ENCODE measurements at places on chromosomes 3 and 15.

- DNase-seq: no peak
These were observed 44.5 kb upstream of the SLCO2A1 start for GRCh38 chr3:134074001-134074789.

- no peak for DNase-seq
These were observed 301.9 kb downstream of the IL20RB start for GRCh38 chr3:137259701-137260100.

DNA sequence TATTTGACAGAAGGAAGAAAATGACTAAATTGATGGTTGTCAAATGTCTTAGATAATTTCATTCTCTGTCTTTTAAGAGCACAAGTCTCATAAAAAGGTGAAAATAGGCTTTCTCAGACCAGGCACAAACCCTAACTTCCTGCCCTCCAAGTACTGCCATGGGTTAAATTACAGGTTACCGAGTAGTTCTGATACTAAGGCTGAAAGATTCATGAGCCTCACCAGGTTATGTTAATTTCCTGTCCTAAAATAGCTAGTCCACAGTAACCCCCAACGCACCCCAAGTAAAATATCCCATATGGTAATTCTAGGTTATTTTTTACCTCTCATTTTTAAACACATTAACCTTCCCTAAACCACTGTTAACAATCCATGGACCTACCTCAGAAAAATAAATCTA lies 42.0 kb downstream of the GSK3B start:
- DNase-seq: no peak

- DNase-seq: no peak
These were observed 15.4 kb downstream of the ZSCAN2 start for GRCh38 chr15:84616235-84616634.

- peak; percentile 69 for DNase-seq
These were observed 16.0 kb downstream of the SEC61A1 start for GRCh38 chr3:128068156-128068620.

- DNase-seq: no peak
These were observed 46.1 kb downstream of the AKAP13 start for GRCh38 chr15:85426481-85426880.

DNA sequence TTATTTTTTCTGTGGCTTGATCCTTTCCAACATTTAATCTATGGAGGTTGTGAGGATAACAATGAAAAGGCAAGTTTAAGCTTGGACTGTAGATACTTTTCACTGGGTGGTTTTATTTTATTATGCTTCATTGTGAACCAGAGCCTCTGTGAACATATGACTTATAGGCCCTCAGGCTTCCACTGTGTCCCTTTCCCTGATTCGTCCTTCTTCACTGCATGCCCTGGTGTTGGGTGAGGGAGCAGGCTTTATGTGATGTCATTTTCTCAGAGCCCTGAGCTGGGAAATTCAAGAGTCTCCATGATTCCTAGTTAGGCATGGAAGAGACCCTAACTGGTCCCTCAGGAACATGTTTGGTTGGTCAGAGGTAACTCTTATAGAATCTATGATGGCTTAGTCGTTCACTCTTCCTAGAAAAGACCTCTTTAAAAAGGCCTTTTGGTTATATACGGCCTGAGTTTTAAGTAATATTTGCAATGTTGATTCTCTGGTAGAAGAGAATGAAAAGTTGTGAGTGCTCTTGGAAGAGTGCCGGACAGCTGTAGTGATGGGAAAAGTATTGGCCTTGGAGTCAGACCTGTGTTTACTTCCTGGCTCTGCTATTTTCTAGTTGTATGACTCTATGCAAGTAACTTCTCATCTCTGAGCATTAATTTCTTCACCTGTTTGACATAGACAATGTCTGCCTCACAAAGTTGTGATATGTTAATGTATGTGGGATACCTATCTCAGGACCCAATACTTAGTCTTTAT lies 168.4 kb downstream of the LPP start:
- no peak for DNase-seq

GRCh38 chr3:133295199-133295901 lies 104.5 kb upstream of the BFSP2 start:
- no peak for DNase-seq

DNA sequence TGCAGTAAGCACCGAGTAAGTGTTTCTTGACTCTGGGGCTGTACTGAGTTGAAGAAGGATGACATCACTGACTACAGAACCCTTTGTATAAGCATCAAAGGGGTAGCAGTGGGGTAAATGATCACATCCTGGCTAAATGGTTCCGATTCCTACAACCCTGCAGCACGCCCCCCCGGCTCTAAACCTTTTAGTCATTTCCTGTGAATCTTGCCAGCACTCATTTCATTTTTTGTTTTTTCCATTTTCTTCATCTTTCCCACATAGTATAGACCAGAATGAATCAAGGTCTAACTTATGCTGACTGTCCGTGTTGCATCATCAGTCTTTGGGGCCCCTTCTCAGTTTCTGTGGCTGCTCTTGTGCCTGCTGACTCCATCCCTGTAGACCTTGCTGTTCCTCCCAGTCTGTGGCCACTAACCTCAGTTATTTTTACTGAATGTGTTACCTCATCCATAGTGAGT lies 383.1 kb upstream of the TPRG1 start:
- DNase-seq: no peak

DNA sequence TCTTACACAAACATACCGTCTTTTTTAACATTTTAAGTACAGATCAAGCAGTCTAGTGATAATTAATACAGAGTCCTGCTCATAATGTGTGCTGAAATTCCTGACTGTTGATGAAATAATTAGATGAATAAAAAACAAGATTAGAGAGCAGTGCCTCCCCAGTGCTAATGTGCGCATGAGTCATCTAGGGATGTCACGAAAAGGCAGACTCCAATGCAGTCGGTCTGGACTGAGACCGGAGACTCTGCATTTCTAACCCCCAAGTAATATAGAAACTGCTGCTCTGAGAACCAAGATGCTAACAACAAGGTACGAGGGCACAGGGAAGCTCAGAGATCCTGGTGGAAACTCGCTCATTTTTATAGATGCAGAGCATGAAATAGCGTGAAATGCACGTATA lies 61.4 kb downstream of the COL8A1 start:
- no peak for DNase-seq

DNA sequence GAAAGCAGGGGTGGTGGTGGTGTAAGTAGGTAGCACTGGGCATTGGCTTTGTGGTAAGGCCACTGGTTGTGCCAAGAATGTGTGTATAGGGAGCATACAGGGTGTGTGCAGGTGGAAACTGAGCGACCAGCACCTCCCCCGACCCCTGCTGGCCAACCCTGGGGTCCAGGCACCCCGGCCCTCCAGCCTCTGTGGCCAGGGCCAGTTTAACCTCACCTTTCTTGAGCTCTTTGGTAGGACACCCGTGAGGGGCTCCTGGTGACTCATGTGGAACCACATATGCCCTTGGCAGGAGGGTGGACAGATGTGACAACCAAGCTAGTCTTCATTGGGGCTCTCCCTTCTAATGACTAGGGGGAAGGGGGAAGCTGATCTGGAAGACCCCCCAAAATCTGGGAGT lies 19.5 kb downstream of the SHF start:
- no peak for DNase-seq

DNA sequence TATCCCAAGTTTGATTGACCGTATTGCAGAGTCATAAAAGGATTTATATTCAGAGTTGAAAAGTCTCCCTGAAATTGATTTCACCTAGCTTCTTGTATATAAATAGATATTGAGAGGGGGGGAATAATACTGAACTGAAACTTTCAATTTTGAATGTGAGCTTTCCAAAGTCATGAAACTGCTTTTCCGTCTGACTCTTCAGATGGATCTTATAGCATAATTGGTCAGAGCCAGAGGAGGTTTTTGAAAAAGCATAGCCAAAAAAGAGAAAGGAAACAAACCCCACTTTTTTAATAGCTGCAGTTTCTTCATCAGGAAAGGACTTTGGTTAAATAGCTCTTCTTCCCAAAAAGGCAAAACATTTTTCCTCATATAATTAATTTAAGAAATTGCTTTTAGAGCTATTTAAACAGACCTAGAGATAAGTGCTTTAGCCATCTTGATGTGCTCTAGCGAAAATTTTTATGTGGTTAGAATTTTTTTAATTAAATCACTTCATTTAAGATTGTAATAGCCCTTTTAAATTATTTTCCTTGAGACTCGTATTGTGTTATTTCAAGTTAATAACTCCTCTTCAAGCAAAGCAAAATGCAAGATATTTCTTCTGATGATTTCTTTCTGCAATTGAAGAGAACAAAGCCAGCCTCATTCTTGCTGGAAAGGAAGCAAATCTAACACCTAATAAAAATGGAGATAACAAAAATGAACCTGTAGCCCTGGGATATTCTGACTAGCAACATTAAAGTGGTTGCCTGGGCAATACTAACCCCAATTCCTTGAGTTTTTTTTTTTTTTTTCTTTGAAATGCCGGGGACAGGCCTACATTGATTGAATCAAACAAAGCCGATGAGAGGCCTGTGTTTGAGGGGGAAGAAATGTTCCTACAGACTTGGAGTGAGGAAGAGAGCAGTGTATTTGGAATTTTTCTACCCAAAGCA lies 173.6 kb downstream of the PTPRG start:
- no peak for DNase-seq

DNA sequence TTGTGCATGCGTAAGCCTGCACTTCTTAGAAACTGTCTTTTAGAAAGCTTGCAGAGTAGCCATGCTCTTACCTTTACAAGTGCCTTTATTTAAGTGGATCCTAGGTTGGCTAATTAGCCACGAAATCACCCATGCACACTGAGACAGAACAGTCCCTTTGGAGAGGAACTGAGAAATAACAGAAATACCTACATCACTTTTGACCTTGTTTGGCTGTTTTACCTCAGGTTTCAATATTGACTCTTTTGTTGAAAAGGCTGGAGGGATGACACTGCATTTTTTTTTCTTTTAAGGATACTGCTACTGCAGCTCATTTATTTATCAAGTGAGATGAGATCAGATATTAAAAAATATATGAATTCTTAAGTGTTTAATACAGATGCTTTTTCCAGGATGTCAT lies 155.6 kb upstream of the GOLIM4 start:
- DNase-seq: no peak

GRCh38 chr15:101065570-101066221 lies 146.5 kb downstream of the LRRK1 start:
- no peak for DNase-seq

DNA sequence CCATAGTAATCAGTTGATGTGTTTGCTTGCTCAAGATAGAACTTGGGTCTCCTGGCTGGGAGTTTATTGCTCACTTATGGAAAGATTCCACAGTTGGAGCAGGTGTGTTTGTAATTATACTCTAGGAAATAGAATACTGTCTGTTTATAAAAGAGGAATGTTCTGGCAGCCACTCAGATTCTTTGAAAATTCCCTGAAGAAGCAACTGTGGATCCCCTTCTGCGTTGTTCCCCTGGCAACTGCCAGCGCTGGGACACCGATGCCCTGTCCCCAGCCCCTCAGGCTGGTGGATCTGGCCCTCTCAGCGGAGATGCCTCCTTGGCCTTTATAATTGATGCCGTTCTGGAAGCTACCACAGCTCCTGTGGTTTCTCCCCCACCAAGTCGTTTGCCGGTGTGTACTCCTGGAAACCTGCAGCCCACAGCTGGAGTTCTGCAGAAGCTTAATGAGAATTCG lies 225.9 kb downstream of the ITPR1 start:
- no peak for DNase-seq

DNA sequence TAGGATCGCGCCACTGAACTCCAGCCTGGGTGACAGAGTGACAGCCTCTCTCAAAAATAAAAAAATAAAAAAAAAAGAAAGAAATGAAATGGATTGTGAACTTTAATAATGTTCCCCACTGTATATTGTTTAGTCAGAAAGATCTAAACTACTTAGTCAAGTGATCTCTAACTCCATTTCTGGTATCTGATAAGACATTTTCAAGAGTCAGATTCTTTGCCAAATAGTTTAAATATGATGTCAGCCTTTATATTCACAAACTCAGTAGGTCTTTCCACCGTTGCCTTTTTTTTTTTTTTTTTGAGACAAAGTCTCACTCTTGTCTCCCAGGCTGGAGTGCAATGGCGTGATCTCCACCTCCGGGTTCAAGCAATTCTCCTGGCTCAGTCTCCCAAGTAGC lies 29.0 kb upstream of the OSBPL11 start:
- no peak for DNase-seq

GRCh38 chr15:74035121-74036017 lies 40.9 kb downstream of the PML start:
- DNase-seq: no peak

DNA sequence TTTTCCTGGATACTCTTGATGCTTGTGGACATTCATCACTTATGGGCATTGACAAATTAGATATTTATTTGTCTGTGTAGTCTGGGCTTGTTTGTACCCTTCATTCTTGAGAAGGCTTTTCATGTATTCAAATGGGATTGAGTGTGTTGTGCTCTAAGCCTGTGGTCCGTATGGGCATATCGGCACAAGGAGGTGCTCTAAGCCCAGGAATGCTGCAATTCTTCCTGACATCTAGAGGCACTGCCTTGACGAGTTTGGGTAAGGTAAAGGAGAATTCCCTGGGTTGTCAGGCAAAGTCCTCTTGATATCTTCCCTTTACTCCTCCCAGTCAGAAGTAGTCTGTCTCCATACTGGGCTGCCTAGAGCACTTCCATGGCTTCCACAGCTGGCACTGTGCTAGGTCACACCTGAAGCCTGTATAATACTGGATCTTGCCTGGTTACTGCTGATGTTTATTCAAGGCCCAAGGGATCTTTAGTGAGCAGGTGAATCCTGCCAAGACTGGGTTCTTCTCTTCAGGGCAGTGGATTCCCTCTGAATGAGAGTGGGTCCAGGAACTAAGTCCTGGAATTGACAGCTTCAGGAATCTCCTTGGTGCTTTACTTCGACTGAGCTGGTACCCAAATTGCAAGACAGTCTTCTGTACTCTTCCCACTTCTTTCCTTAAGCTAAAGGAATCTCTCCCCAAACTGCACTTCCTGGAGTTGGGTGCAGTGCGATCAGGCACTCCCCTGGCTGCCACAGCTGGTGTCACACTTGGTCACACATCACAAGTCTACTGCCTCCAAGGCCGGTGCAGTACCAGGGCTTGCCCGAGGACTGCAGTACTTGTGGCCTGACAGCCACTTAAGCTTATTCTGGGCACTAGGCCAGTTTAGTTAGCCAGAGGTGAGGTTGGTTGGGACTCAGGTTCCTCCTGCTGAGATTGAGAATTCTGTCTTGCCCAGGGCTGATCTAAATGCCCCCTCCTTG lies 46.0 kb downstream of the GALK2 start:
- peak; percentile 13 for DNase-seq

DNA sequence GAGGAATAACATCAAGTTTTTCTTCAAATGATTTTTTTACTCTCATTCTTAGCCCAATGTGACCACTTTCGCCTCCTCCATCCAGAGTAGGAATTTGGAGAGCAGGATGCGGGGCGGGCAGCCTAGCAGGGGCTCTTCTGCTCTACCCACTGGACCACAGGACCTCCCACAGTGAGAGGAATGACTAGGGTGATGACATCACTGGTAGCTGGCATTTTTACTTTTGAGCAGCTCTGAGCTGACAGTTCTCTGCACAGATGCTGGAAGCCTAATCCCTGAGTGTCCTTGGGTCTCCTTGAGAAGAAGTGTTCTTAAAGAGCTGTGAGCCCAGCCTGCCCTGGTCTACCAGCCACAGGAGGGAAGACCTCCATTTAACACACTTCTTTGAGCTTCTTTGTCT lies 1.4 kb upstream of the HCN4 start:
- no peak for DNase-seq

DNA sequence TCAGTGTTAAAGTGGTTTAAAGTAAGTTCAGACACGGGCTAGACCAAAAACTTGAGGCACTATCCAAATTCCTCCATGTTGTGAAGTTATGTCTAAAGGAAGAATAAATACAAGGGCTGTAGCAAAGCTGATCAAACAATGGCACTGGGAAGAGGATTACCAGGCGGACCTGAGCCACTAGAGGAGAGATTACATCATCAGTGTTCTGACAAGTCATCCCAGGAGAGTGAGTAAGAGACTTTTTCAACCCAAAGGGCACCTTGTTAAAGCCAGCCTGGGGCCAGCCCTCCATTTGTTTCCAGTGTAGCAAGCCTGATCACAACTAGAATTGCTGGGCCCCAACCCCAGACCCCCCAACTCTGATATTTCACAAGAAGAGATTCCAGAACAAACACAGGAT lies 166.9 kb downstream of the DCLK3 start:
- no peak for DNase-seq

Data from HEK293T (cell line).